ENCODE measurements at places on chromosomes 5 and 9. TPM values are rescaled to one million over a fixed set of nuclear protein-coding genes. Genes with fewer than 3 reads are reported as not detected.

The LRRC70 gene
- total RNA-seq: 1.0 TPM

The NPR3 gene
- 0.12 TPM for total RNA-seq

DNA sequence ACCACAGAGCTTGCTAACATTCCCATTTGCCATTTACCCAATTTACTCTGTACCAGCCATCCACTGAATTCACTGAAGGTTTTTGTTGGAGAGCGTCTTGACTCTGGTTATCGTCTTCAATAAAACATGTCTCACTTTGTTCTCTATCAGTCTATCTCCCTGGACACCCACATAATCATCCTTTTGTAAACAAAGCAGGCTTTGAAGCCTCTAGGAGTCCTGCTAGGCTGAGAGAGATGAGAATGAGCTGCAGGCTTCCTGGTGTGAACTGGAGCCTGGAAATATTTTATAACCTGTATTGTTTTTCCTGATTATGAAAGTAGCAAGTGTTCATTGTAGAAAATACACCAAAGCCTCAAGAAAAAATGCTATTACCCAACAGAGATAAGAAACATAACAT lies 140.6 kb upstream of the ZNF366 start:
- no peak for DNase-seq

- DNase-seq: no peak
Observed at GRCh38 chr5:135600971-135601381, 22.2 kb upstream of the CXCL14 start.

GRCh38 chr5:27450607-27451006 lies 412.2 kb upstream of the CDH9 start:
- no peak for DNase-seq
